Endothelial cell of umbilical vein (primary cell): ENCODE measurements at places on chromosomes 1 and 21. TPM values are rescaled to one million over a fixed set of nuclear protein-coding genes. Genes with fewer than 3 reads are reported as not detected.

- DNase-seq: no peak
Observed at GRCh38 chr1:29525941-29526340, 289.6 kb downstream of the PTPRU start.

GRCh38 chr1:218741852-218742251, 396.7 kb downstream of the TGFB2 start:
- no peak for DNase-seq

DNA sequence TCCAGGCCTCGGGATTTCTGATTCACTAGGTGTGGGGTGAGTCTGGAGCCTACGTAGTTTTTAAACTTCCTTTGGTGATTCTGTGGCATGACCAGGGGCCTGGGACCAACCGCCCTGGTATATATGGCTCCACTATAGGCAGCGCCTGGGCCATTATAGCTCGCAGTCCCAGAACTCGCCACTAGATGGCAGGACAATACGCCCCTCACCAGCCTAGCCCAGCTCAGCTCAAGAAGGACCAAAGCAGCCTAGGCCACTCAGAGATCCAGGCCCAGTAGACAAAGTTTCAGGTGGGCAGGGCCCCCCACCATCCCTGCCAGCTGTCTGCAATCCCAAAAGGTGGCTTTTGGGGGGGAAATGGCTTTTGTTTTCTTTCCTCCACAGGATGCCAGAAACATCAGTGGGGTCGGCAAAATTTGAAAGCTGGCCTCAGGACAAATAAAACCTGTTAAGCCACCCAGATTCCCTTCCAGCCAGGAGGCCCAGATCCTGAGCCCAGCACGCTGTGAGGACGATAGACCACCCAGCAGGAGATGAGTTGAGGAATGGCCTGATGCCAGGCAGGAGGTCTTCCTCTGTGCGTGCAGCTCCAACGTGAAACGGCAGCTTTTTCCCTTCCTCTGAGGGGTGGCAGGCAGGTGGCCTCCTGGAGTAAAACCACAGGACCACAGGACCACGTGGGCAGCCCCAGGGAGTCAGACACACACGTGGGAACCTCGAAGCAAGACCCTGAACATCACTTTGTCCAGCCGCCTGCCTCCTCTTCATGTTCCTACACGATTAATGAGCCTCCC, 24.8 kb upstream of the TMEM51 start:
- peak; percentile 78 for DNase-seq

DNA sequence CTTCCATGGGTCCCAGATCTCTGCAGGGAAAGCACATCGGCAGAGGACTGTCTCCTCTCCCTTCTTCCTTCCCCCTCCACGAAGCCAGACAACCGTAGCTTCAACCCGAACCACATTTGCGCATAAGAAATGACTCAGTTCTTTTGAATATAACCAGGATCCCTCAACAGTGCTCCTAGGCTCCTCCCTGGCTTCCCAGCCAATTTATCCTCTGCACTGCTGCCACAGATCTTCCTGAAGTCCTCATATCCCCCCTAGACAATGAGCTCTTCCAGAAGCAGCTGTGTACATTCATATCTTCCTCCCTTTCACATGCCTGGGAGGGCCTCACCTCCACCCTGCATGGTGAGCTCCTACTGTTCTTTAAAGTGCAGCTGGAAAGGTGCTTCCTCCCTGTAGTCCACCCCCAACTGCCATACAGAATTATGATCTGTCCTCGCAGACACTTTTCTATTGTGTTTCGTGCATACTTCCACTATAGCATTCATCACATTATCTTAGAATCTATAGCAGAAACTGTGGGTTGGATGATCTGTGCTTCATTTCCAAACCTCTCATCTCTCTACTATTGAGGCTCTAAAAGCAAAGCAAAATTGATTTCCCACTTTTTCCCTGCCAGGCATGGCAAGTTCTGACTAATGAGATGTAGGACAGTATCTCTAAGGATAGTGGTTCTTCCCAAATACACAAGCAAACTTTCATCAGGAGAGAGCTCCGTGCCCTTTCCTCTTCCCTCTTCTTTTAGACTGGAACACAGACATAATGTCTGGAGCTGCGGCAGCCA, 179.3 kb upstream of the HMGB4 start:
- DNase-seq: no peak

GRCh38 chr1:61322769-61323168, 240.4 kb downstream of the NFIA start:
- no peak for DNase-seq

- DNase-seq: no peak
Observed at GRCh38 chr1:41611932-41612450, 127.5 kb upstream of the EDN2 start.

DNA sequence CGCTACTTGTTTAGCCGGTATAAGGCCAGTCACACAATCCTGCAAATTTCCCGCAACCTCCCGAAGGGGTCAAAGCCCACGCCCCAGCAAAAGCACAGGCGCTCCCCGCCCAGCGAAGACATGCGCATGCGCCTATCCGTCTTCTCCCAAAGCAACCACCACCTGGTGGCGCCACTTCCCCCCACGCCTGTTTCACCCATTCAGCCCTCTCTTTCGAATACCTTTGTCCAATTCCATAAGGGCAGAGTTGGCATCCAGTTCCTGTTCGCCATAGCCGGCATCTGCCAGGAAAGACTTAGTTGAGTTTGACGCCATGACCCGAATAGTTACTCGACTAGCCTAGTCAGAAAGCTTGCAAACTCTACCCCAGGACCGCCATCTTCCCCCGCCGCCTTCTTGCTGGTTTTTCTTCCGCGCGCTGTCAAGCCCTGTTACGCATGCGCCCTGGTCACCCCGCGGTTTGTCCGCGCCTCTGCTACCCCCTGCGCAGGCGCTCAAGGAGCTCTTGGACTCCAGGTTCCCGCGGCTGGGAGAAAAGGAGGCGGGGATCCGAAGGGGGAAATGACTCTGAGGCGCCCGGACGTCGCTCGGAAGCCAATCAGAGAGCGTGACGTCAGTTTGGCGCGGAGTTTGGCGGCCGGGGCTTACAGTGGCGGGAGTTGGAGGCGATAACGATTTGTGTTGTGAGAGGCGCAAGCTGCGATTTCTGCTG, at the start of the genes DTL and INTS7:
TSS of gene DTL (plus strand) at position 626 of the 712 bp plus-strand sequence. CDS start 143 bp downstream, outside the sequence.
TSS of gene INTS7 (minus strand) at position 435 of the 712 bp plus-strand sequence. CDS start at position 315, 120 bp downstream.
- peak; percentile 99 for DNase-seq

GRCh38 chr1:154973344-154974101, 958 bp upstream of the CKS1B start:
- peak; percentile 98 for DNase-seq

- no peak for DNase-seq
Observed at GRCh38 chr21:42016364-42016985, 6.3 kb upstream of the ZBTB21 start.

GRCh38 chr21:29257701-29258100, 41.0 kb upstream of the BACH1 start:
- DNase-seq: no peak

DNA sequence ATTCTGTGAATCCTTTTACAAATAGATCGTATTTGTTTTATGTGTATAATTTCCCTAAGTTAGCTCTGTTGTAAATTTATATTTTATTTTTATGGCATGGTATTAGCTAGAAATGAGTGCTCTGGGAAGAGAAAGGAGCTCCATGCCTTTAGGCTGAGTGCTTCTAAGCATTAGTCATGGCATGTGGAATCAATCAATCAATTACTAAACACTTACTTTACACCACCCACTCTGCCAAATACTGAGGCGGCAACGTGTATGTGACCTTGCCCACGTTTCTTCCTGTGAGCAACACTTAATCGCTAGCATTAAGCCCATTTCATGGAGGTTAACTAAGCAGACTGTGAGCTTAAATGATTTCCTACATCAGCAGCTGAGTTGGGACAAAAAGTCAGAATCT, 7.2 kb upstream of the BECN2 start:
- no peak for DNase-seq

- DNase-seq: no peak
Observed at GRCh38 chr1:22494943-22495579, 43.4 kb downstream of the ZBTB40 start.

GRCh38 chr1:228937851-228938536, 202.7 kb downstream of the RHOU start:
- no peak for DNase-seq

DNA sequence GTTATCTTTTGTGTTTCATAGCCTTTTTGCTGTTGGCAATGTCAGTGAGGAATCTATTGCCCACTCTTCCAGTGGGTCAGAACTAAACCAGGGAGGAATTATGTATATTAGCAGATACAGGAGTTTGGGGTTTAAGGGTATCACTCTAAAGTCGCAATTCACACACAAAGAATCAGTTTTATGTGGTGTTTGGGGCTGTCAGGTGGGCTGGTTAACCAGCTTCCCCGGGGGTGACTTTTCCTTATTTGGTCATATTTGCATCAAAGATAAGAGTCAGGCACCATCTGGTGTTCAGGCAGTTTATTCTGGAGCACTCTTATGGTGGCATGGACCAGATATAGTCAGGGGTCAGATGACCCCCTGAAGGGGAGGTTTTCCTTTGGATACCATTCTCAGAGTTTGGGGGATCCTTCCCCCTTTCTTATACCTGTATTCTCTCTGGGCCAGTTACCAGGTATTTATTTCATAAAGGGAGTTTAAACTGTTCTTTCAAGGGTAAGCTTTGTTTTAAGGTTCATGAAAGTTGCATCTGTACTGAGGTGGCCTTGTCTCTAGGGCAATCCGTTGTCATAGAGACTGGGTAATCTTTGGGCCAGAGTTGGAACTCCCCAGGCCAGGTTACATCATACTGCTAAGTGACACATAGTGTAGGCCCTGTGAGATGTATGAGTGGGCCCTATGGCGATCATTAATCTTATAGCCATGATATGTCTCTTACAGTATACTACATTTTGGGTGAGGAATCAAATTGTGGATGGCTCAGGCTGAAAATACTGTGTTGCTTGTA, 148.2 kb downstream of the RWDD3 start:
- no peak for DNase-seq

DNA sequence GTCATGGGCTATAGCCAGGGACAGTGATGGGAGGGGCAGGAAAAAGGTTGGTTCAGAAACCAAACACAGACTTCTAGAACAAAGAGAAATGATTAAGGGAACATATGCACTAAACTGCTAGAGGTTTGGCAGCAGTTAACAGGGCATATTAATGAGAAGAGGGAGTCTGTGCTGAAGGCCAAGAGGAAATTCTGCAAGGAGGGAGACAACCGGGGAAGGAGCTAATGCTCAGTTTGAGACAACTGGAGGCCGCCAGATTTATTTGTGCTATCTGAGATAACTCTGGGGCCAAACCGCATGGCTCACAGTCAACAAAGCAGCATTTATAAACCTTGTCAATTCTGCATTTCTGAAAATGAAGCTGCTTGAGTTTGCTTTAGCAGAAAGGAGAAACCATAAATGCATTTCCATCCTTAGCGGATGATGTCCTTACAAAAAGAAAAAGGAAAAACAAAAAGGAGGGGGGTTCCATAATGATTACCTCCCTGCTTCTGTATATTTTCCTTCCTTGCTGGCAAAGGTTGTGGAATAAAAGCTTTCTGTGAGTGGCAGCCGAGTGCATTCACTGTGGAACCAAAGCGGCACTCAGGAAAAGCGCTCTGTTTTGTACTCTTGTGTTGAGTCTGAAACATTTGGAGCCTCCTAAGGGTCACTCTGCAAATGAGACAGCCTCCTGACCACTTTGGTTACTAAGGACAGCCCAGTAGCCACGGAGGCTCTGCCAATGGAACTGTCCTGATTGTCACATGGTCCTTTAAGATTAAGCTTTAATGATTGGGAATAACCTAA, 70.3 kb downstream of the SIM2 start:
- DNase-seq: no peak

- no peak for DNase-seq
Observed at GRCh38 chr1:209816923-209817322, 10.8 kb upstream of the UTP25 start.

DNA sequence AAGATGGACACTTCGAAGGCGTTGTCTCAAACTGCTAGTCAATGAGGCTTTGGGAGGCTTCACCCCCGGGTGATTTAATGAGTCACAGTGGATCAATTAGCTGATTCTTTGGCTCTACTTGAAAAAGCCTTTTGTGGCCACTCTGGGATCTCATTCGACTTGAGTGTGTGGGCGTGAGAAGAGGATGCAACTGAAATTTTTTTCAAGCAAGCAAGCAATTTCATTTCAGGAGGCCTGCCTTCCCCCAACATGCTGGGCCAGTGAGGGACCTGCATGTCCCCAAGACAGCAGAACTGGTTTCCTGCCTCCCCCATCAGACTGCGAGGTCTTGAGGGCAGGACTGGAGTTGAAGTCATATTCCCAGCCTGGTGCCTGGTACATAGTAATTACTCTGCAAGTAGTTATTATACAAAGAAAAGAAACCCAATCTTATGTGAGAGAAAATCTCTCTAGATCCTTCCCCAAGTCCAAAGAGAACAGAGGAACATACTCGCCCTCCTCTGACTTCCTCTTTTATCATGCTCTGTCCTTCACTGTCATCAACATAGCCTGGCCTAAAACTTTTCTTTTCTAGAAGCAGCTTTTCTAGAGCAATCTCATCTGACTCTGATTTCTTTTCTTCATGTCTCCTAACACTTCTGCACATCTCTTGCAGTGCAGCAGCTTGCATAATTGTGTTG, 22.7 kb downstream of the SYT6 start:
- DNase-seq: no peak

DNA sequence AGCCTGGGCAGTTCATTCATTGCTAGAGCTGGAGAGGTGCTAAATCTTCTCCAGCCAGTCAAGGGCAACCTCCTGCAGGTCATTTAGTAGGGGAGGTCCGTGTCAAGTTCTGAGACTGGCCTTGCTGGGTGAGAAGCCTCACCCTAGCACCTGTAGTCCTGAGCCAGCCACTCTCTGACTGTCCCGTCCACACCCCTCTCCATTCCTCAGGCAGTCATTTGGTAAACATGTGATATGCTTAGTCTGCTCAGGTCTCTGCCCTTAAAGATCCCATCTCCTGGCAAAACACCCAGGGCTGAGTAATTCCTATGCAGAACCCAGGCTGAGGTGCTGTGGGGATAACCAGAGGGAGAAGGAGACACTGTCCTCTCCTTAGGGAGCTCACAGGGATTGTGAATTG, 13.7 kb upstream of the IGFN1 start:
- DNase-seq: no peak

DNA sequence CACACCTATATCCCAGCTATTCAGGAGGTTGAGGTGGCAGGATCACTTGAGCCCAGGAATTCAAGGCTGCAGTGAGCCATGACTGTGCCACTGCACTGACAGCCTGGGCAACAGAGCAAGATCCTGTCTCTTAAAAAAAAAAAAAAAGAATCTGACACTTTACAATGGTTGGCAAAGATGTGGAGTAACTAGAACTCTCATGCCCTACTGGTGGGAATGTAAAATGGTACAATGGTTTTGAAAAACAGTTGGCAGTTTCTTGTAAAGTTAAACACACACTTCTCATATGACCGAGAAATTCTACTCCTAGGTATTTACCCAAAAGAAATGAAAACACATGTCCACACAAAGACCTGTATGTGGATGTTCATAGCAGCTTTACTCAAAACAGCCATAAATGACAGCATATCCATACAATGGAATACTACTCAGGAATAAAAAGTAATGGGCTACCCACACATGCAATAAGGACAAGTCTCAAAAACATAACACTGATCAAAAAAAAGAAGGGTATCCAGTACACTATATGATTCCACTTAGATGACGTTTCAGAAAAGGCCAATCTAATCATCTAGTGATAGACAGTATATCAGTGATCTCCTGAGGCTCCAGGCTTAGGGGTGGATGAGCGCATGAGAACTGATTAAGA, 58.1 kb downstream of the HLCS start:
- DNase-seq: no peak

Gene MAN1C1
- polyA plus RNA-seq: 1.5 and 1.7 TPM in 2 replicates

Gene KCNQ4
- 0.06 TPM in 2 replicates for polyA plus RNA-seq

Gene SPRR2A
- not detected in 2 replicates for polyA plus RNA-seq

Gene PLCH2
- polyA plus RNA-seq: 0.16 and 0.19 TPM in 2 replicates

Gene CLDN17
- polyA plus RNA-seq: not detected in 2 replicates

Gene RBM11
- polyA plus RNA-seq: not detected in 2 replicates

Gene NBPF4
- not detected in 2 replicates for polyA plus RNA-seq

Gene GUCA2A
- not detected in 2 replicates for polyA plus RNA-seq

Gene SYT2
- not detected in 2 replicates for polyA plus RNA-seq
